ENCODE measurements at places on chromosomes 16 and 17. TPM values are rescaled to one million over a fixed set of nuclear protein-coding genes. Genes with fewer than 3 reads are reported as not detected.

- peak; percentile 85 for DNase-seq
- H3K27ac ChIP-seq = peak overlapping the region; percentile 69
- peaks cover 72% of the 10 kb centered on the region for H3K36me3 ChIP-seq
Measured at GRCh38 chr16:67883872-67884261, 818 bp upstream of the NRN1L start.

DNA sequence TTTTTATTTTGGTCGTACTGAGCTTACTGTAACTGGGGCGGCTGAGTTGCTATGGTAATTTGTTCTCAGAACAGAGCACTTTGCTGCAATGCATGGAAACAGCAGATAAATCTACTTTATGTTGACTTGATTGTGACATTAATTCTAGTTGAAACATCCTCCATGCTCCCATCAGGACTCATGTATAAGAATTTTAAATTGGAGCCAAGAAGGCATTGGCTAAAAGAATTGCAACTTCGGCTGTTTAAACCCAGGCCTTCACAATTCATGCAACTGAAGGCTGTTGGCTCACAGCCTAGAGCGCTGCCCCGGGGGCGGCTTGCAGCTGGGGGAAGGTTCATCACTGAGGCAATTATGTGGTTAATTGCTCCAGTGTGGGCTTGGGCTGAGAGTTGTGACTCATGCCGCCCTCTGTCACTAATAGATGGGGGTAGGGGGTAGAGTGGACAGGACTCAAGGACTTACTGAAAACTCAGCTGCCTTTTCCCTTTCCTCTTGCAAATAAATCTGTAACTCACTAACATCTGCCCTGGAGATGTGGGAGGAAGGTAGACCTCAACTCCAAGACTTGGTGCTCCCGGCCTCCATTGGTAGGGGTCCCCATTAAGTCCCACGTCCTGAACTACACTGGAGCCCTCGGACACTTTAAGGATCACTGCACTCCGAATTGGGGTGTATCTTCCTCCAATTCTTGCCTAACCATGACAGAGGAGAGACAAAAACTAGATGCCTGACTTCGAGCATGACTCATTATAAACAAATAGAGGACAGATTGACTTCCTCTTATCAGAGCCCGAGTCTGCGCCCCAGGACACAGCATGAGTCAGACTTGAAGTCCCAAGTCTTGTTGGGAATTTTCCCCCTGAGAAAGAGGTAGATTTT lies 37.5 kb downstream of the ERCC4 start:
- no peaks in the 10 kb centered on the region for H3K27me3 ChIP-seq
- H3K4me1 ChIP-seq = no peaks in the 10 kb centered on the region
- no peaks in the 10 kb centered on the region for H3K36me3 ChIP-seq
- peak overlapping the region; percentile 27 for H3K4me3 ChIP-seq

DNA sequence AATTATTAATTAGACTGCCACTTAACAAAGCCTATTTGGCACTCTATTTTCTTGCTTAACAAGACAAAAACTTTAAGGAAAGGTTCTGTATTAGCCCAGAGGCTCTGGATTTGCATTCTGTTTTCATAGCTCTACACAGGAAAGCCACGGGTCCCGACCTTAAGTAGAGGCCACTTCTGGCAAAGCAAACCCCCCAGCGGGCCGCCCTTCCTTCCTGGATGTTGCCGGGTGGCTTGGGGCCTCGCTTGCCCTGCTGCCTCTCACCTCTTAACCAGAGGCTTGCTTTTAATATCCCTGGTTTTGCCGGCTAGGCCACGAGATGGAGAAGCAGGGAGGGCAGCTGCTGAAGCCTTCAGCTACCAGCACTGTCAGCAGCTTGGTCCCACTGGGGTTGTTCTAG lies 4.4 kb downstream of the RTN4RL1 start:
- DNase-seq = no peak
- H3K27me3 ChIP-seq = no peaks in the 10 kb centered on the region
- H3K36me3 ChIP-seq = no peaks in the 10 kb centered on the region
- no peak overlapping the region for H3K27ac ChIP-seq

DNA sequence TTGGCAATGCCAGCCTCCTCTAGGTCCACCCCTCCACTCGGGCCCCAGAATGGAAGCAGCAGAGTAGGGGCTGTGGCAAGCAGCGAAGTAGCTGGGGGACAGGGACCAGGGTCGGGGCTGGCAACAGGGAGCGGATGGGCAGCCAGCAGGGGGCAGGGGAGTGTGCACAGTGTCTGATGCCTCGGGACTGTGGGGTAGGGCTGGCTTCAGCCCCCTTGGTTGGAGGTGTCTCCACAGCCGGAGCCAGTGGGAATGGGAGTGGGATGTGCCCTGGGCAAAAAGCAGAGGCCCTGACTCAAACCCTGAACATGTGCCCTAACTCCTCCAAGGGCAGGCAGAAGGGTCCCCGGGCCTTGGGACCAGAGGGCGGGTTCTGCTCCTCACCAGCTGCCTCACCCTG lies 18.5 kb upstream of the ARHGAP27 start:
- H3K36me3 ChIP-seq = no peaks in the 10 kb centered on the region
- H3K27me3 ChIP-seq = no peaks in the 10 kb centered on the region
- no peak overlapping the region for H3K27ac ChIP-seq
- DNase-seq = no peak
- H3K4me1 ChIP-seq = no peaks in the 10 kb centered on the region

GRCh38 chr16:70756071-70756470 lies 44.9 kb downstream of the VAC14 start:
- peaks cover 35% of the 10 kb centered on the region for H3K36me3 ChIP-seq
- H3K27me3 ChIP-seq = no peaks in the 10 kb centered on the region
- no peaks in the 10 kb centered on the region for H3K4me1 ChIP-seq
- H3K27ac ChIP-seq = no peak overlapping the region

- DNase-seq = peak; percentile 90
- H3K4me3 ChIP-seq = no peak overlapping the region
- H3K27ac ChIP-seq = peak overlapping the region; percentile 92
- peaks cover 32% of the 10 kb centered on the region for H3K36me3 ChIP-seq
- H3K27me3 ChIP-seq = no peaks in the 10 kb centered on the region
Measured at GRCh38 chr17:18988546-18989173, 15.9 kb downstream of the FAM83G start.

DNA sequence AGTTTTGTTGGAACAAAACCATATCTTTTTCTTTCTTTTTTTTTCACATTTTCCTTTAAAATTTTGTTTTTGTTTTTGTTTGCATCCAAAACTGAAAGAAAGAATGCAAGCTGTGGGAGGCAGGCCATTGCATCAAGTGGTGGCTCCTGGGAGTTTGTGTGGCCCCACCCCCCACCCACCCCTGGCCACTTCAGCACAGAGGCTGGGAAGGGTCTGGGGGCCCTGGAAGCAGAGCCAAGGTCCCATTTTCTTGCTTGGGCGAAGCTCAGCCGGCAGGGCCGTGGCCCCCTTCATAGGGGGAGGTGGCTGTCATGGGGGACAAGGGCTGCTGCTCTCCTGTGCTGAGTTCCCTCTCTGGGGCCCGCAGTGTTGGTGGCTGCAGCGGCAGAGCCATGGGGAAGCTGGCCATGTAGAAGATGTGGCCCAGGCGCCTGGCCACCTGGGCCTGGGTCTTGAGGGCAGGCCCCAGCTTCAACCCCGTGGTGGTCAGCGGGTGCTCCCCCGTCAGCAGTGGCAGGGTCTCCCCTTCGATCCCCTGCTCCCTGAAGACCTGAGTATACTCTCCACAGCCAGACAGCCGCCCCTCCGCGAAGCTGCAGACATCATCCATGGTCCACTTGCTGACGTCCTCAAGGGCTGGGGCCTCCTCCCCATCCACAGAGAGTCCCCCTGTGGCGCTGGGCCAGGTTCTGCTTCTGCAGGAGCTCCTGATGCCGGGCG lies 19.8 kb downstream of the PAFAH1B1 start:
- H3K36me3 ChIP-seq = no peaks in the 10 kb centered on the region
- no peak overlapping the region for H3K27ac ChIP-seq
- no peak overlapping the region for H3K4me3 ChIP-seq
- no peaks in the 10 kb centered on the region for H3K4me1 ChIP-seq
- no peaks in the 10 kb centered on the region for H3K27me3 ChIP-seq

DNA sequence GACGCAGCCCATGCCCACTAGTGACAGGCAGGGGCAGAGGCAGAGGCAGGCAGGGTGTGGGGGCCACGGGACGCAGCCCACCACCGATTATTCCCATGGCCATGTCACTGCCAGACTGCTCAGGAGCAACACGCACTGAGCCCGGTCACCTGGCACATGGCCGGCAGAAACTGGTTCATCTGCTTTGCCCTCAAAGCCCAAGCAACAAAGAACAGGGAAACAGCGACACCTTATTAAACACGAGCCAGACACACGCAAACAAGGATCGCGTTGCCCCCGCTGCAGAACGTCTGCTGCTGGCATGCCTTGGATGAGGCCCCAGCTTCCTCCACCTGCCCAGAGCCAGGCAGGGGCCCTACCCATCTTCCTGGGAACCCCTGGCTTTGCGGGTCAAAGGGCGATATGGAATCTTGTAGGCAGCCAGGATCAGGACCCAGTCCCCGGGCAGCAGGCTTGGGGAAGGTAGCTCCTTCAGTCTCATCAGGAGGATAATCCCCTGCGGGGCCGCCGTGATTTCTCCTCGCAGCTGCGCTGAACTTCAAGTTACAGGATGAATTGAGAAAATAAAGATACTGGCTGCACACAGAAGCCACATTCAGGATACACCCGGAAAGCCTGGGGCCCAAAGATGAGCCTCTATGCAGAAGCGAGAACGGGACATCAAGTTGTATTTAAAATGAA lies 4.8 kb downstream of the TBC1D16 start:
- H3K27ac ChIP-seq = no peak overlapping the region
- peak; percentile 67 for DNase-seq
- no peaks in the 10 kb centered on the region for H3K36me3 ChIP-seq
- no peak overlapping the region for H3K4me3 ChIP-seq

DNA sequence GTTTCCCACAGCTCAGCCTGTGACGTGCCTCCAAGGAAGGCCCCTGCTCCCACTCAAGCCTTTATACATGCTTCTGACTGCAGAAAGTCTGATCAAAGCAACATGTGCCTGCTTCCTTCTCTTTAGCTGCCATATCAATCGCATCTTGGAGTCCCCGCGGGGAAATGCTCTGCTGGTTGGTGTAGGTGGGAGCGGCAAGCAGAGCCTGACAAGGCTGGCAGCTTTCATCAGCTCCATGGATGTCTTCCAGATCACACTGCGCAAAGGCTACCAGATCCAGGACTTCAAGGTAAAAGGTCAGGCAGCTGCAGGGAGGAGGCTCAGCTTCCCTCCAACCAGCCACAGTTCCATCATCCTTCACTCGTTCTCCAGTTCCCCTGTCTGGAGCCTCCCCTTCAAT lies 189.7 kb downstream of the ZNF18 start:
- no peaks in the 10 kb centered on the region for H3K4me1 ChIP-seq
- no peaks in the 10 kb centered on the region for H3K27me3 ChIP-seq

- no peak overlapping the region for H3K4me3 ChIP-seq
- H3K27me3 ChIP-seq = no peaks in the 10 kb centered on the region
- no peaks in the 10 kb centered on the region for H3K4me1 ChIP-seq
- DNase-seq = no peak
- H3K36me3 ChIP-seq = peaks cover 31% of the 10 kb centered on the region
Measured at GRCh38 chr17:42514867-42515266, 21.2 kb upstream of the NAGLU start.

GRCh38 chr17:10121971-10122707 lies 76.3 kb downstream of the GAS7 start:
- H3K27me3 ChIP-seq = no peaks in the 10 kb centered on the region
- no peak overlapping the region for H3K27ac ChIP-seq
- peak; percentile 27 for DNase-seq

DNA sequence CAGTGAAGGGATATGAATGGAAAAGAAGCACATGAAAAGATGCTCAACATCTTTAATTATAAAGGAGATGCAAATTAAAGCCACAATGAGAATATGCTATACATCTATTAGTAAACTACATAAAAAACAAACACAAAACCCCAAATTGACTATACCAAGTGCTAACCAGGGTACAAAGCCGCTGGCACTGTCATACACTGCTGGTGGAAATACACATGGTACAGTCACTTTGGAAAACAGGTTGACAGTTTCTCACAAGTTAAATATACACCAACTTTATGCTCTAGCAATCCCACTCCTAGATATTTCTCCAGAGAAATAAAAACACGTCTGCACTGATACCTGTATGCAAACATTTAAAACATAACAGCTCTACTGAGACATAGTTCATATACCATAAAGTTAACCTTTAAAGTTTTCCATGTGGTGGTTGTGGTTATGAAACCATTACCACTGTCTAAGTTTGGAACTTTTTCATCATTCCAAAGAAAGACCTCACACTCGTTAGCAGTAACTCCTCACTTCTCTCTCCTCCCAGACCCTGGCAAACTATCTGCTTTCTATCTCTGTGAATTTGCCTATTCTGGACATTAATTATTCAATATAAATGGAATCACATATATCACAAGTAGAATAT lies 42.7 kb downstream of the ADGRG5 start:
- no peak overlapping the region for H3K4me3 ChIP-seq
- H3K36me3 ChIP-seq = no peaks in the 10 kb centered on the region
- no peak for DNase-seq
- no peaks in the 10 kb centered on the region for H3K4me1 ChIP-seq

DNA sequence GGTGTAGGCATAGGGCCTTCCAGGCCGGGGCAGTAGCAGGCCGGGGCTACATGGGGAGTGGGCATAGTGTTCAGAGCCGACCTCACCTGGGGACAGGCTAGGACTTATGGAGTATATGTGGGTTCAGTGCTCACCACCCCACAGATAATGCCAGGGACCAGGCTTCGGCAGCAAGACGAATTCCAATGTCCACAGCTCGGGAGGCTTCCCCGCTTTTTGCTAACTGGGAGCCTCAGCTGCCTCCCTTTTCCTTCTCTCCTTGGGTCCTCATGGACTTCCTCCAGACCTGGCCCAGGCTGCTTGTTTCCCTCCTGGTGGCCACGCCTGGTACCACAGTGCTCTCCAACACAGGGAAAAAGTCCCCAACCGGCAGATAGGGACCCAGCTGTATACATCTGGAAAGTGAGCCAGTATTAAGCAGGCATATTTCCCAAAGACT lies 20.1 kb upstream of the SLC46A1 start:
- H3K36me3 ChIP-seq = no peaks in the 10 kb centered on the region
- no peaks in the 10 kb centered on the region for H3K27me3 ChIP-seq
- H3K4me3 ChIP-seq = no peak overlapping the region
- H3K27ac ChIP-seq = no peak overlapping the region

DNA sequence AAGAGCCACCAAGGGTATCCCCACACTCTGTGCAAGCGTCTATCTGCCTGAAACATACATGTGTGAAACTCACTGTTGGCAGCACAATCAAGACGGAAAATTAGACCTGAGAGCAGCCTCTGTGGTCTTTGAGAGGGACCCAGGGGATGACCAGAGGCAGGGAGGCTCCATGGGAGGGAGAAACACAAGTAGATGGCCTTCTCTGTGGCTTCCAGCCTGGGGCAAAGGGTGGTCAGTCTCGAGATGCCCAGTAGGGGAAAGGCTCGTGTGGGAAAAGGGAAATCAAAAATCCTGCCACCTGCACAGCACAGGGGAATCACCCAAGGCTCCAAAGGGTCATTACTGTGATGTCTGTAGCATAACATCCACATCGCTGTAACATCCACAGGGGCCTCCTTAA lies 823.3 kb downstream of the KCNJ18 start:
- no peak overlapping the region for H3K4me3 ChIP-seq
- H3K4me1 ChIP-seq = no peaks in the 10 kb centered on the region
- H3K36me3 ChIP-seq = no peaks in the 10 kb centered on the region
- H3K27me3 ChIP-seq = no peaks in the 10 kb centered on the region
- no peak overlapping the region for H3K27ac ChIP-seq

MT1G gene
- total RNA-seq = 149 TPM

CAMKK1 gene
- 13.2 TPM for total RNA-seq

CD300E gene
- not detected for total RNA-seq

TMEM235 gene
- total RNA-seq = not detected

BAIAP3 gene
- 17.9 TPM for total RNA-seq

PCGF2 gene
- 41.9 TPM for total RNA-seq

TEX19 gene
- total RNA-seq = not detected

C17orf50 gene
- total RNA-seq = not detected

GP2 gene
- 11.0 TPM for total RNA-seq

TBC1D3C gene
- total RNA-seq = 1.0 TPM
